ENCODE measurements at places on chromosomes 4 and X. TPM values are rescaled to one million over a fixed set of nuclear protein-coding genes. Genes with fewer than 3 reads are reported as not detected.

The GPR119 gene
- total RNA-seq: not detected

DNA sequence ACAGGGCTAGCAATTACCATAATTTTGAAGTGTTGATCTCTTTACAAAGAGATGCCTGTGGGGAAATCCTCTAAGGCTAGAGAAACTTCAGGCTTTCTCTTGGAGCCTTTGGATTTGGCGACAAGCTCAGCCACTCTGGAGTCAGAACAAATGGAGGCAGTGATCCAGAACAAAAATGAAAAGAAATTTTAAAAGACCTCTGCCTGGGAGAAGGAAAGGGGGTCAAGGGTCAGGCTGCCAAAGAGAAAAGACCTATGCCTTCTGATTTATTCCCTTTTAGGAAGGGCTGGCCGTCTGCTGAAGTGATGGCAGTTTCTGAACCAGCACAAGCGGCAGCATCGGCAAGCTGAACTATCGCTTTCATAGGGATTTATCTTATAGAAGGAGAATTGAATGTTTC, 140.8 kb upstream of the SFRP2 start:
- H3K4me3 ChIP-seq: no peak overlapping the region
- no peaks in the 10 kb centered on the region for H3K4me1 ChIP-seq
- H3K27ac ChIP-seq: no peak overlapping the region

DNA sequence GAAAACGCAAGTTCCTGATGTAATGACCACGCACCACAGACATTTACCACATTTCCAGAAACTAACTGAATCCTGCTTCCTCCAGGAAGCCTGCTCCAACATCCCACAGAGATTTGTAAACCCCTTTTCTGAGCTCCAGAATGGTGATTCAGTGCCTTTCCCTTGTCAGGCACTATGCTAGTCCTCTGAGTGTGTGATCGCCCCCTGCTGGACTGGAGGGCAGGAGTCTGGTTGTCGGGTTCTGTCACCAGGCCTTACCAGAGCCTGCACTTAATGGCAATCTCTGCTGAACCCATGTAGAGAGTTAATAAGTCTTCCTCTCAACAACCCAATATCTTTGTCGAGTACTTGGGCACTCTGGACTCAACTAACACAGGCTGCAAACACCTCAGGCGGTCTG, 14.5 kb upstream of the KDM5C start:
- H3K4me3 ChIP-seq: no peak overlapping the region
- no peak overlapping the region for H3K27ac ChIP-seq
- no peaks in the 10 kb centered on the region for H3K36me3 ChIP-seq
- H3K27me3 ChIP-seq: no peaks in the 10 kb centered on the region
- no peaks in the 10 kb centered on the region for H3K4me1 ChIP-seq

DNA sequence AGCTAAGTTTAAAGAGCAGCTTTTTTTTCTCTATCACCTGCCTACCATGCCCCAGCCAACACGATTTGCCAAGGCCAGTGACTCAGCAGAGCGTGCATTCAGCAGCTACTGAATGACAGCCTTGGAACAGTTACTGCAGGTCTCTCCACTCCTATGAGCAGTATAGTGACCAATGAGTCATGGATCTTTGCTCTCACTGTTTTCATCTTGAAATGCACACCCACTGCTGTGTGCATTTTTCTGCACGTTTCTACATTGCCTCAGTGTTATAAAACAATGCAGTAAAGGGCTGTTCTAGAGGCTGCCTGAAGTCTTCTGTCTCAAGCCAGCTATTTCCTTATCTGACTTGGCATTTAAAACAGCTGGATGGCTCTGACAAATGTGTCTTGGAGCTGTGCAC, 66.0 kb upstream of the C4orf54 start:
- no peak overlapping the region for H3K4me3 ChIP-seq
- H3K36me3 ChIP-seq: no peaks in the 10 kb centered on the region
- peaks cover 4% of the 10 kb centered on the region for H3K4me1 ChIP-seq
- no peaks in the 10 kb centered on the region for H3K27me3 ChIP-seq
- H3K27ac ChIP-seq: no peak overlapping the region

GRCh38 chrX:103187953-103188475, 26.9 kb upstream of the BEX4 start:
- H3K27ac ChIP-seq: no peak overlapping the region
- no peaks in the 10 kb centered on the region for H3K36me3 ChIP-seq
- no peaks in the 10 kb centered on the region for H3K27me3 ChIP-seq
- DNase-seq: no peak
- H3K4me1 ChIP-seq: no peaks in the 10 kb centered on the region

GRCh38 chrX:78307665-78308064, 19.7 kb downstream of the CYSLTR1 start:
- H3K27me3 ChIP-seq: no peaks in the 10 kb centered on the region
- no peaks in the 10 kb centered on the region for H3K4me1 ChIP-seq
- H3K27ac ChIP-seq: no peak overlapping the region
- H3K36me3 ChIP-seq: no peaks in the 10 kb centered on the region
